HAP-1 (cell line): ENCODE measurements at places on chromosomes 6 and 20.

- DNase-seq: no peak
Observed at GRCh38 chr6:10531942-10532341, 10.8 kb downstream of the GCNT2 start.

DNA sequence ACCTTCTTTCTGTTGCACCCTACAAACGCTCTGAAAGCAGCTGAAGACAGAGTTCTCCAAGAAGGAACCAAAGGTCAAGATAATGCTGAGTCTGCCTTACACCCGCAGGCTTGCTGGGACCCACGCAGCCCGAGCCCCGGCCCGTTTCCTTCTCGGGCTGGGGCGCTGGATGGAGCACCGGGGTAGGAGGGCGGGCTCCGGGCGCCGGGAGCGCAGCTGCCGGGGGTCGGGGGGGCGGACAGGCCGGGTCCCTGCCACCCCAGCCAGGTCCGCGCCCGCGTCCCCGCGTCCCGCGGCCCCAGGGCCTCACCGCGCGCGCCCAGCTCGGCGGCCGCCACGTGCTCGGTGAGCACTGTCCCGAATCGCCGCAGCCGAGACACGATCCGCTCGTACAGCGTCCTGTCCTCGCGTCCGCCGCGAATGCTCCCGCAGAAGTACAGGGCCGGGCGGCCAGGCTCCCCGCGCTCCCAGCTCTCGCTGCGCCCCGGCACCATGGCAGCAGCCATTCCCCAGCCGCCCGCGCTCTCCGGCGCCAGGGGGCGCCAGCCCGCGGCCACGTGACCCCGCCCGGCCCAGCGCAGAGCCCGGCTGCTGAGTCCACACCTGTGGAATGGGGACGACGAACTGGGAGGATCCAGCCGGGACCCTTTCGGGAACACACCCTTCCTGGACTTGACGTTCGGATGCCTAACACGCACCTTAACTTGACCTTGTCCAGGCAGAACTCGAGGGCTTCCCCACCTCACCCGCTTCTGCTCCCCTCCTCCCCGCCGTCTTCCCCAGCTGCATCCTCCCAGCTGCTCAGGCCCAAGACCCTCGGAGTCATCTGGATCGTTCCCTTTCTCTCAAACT, at the start of gene DNPH1:
DNPH1 (minus strand) TSS at position 531 of the 852 bp plus-strand sequence; CDS start at position 506, 25 bp downstream.
- DNase-seq: peak; percentile 85

GRCh38 chr6:158213925-158214674, 46.0 kb downstream of the GTF2H5 start:
- DNase-seq: peak; percentile 72

GRCh38 chr6:31402324-31403282, 792 bp upstream of the MICA start:
- DNase-seq: peak; percentile 49

GRCh38 chr6:36906539-36907325, 21.0 kb downstream of the C6orf89 start:
- DNase-seq: peak; percentile 52
